ENCODE measurements at places on chromosomes 3 and 15.

DNA sequence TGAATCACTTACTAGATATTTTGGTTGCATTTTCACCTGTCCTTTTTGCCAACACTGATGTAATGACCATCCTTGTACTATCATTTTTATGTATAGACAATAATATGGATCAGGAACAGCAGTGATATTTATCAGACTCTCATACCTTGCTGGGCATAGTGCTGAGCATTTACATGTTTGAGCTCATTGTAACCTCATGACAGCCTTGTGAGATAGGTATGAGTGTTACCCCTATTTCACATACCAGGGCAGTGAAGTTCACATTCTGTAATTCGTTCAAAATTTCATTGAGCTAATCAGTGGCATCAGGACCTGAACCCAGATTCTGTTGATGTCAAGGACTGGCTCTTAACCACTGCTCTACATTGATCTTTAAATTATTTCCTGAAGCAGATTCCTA lies 221.5 kb upstream of the TBL1XR1 start:
- DNase-seq, result no peak

DNA sequence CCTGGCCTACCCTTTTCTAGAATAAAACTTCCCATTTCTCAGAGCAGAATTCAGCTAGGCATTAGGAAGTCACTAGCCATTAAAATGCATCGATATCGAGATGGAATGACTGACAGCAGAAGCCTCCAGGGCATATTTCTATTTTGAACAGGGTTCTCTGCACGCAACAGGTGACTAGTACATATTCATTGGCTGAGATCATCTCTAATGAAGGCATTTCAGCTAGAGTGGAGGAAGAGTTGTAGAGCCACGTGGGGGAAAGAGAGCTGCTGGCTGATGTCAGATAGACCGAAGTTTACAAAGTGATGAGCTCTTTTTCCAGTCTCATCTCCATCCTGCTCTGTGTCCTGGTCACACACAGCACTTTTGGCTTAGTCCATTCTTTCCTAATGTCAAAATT lies 7.5 kb downstream of the TMEM40 start:
- DNase-seq, result no peak

DNA sequence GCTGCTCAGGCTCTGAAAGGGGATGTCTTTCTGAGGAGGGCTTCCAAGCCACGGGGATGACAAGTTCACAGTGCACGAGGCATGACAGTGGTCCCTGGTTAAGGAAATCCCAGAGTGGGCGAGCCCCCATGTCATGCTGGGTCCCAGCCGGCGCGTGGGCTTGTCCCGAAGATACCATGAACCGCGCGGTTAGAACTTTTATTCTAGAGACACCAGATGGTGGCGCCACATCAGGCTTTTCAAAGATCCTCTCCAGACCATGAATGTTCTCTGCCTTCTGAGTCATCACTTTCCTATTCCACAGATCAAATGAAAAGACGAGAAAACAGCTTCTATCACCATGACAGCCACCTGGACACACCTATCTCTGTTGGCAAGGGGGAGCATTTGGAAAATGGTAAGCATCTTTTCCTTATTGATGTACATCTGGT lies 227.8 kb upstream of the LYSMD4 start:
- peak; percentile 15 for DNase-seq

GRCh38 chr3:146160321-146160963 lies 542 bp downstream of the PLOD2 start:
- no peak for DNase-seq

DNA sequence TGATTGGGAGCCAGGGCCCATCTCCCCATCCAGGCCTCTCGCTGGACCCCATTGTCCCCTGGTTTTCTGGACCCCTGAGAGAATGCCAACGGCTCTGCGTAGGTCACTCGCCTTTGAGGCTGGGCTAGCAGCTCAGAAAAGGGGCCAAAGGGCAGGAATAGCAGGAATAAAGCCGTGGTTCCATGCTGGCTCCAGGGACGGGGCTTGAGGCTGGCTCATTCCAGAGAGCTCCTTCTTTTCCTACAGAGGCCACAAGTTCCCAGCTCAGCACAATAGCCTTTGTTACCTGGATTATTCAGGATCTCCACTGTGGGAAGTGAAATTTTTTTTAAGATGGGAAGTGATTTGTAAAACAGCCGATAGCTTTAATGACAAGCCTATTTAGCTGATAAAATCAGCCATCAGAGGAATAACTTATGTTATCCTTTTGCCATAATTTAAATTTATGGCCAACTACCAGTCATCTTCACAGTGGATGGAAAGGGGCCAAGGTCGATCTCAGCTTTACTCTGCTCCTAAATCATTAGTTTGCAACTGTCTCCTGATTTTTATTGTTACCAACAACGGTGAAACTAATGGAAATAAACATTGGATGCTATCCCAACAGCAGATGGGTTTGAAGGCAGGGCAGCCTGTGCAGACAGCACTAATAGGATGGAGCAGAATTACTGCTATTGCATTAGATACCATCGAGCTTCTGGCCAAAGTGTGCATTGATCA lies 124.3 kb downstream of the TMEM266 start:
- DNase-seq, result no peak

DNA sequence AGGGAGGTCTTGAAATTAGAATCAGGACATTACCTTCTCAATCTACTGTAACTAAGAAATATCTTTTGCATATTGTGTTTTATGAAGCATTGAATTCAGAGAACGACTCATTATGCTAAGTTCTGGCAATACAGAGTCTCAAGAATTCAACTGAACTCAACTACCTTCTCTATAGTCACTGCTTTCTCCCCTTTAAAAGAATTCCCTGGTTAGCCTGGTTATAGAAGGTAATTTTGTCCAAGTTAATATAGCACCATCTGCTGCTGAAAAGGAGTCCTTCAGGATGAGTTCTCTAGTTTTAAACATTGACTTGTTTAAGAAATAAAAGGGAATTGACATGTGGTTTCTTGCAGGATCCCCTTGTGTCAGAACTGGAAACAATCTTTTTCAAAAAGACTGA lies 60.2 kb downstream of the IL16 start:
- DNase-seq, result no peak

DNA sequence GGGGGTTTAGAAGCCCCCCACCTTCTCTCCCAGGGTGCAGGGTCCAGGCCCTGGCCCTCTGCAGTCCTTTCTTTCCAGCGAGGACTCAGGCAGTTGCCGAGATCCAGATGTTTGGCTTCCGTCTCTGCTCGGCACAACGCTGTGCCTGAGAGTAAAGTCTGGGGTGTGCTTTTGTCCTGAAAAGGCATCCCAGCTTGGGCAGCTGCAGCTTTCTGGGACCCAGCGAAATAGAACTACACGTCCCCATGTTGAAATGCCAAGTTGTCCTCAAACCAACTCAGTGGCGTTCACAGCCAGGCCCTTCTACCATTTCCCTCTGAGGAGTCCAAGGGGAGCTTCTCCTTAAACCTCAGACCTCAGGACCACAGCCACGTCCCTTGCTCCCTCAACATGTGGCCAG lies 23.1 kb downstream of the FGD5 start:
- no peak for DNase-seq

- no peak for DNase-seq
These were observed 54.3 kb upstream of the SLC24A5 start for GRCh38 chr15:48066456-48066855.

DNA sequence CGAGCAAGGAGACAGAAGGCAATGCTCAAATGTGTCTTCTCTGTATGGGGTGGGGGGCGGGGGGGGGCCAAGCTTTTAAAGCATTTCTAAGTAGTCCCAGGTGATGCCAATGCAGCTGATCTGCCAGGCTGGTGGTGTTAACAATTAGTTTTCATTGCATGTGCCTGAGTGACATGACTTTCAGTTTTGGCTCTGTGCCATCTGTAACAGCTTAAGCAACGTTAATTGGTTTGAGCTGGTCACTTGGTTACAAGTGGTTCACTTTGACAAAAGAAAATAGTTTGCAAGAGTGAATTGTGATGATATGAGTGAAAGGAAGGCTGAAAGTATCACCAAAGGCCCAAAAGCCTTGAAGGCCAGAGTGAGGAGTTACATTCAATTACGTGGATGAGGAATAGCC lies 26.4 kb upstream of the LRIG1 start:
- no peak for DNase-seq

DNA sequence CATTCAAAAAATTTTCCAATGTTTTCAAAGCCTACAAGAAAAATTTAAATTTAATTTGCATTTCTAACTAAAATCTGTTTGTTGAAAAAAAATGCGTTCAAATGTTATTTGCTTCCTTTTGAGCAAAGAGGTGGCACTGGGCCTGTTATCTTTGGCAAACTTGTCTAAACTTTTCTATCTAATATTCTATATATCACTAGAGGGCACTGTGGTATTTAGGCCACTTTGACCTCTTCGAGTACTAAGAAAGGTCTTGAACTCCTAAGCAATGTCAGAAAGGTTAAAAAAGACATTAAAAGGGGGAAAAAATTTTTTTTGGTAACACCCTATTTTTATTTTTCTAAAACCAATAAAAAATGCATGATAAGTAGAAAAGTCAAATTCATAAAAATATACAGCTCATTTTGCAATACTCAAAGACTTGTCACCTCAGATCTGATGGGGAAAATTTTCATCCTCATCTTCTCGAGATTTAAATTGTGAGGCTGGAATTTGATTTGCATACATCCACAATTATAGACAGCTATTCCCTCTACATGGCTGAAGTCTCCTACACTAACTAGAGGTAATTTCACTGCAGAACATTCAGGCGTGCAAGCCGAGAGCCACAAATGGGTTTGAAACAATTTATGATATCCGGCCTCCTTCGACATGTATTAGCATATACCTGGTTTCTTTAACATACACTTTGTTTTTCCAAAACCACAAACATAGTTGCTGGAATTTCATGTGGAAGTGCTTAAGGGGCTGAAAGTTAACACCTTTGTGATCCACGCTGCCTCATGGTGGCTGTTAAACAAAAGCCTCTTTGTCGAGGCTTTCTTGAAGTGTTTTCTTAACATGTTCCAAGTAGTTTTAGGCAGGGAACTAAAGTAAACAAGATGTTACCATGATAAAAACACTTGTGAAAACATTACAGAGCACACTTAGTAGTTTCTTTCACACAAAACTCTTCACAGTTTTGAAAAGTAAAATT lies 576.4 kb downstream of the FOXP1 start:
- no peak for DNase-seq

- DNase-seq, result no peak
These were observed 54.4 kb upstream of the THUMPD3 start for GRCh38 chr3:9308298-9308990.

DNA sequence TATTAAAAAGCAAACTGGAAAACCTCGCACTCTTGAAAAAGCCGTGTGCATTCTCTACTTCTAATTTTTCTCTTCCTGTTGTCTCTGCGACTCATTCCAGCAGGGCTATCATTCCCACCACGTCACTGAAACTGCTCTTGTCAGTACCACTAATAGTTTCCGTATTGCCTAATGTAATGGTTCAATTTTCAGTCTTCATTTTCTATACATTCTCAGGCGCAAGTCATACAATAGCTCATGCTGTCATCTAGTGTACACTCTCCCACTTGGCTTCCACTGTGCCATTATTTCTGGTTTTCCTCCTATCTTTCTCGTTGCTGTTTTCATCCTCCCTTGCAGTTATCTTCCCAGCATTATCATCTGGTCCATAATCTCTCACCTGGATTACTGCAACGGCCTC lies 160.2 kb downstream of the SPATA16 start:
- no peak for DNase-seq

DNA sequence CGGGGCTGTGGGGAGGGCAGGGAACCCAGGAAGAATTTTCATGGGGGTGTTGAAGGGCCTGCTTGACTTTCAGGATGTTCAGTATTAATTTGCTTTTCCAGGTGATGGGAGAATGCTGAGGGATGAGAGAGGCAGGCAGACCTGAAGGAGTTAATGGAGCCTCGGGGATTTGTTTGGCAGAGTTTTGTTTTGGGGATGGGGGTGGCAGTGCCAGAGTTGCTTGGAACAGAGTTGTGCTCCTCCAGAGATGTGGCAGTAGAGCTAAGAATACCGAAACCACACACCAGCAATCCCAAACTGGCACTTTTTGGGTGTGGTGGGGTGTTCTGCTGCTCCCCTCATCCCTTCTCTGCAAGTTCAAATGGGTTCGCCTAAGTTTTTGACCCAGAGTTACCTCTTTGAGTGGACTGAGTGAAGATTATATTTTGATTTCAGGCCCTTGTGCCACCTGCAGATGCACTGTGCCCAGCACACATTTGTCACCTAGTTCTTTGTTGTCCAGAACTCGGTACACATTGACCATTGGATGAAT lies 1.6 kb downstream of the BOC start:
- DNase-seq, result no peak

DNA sequence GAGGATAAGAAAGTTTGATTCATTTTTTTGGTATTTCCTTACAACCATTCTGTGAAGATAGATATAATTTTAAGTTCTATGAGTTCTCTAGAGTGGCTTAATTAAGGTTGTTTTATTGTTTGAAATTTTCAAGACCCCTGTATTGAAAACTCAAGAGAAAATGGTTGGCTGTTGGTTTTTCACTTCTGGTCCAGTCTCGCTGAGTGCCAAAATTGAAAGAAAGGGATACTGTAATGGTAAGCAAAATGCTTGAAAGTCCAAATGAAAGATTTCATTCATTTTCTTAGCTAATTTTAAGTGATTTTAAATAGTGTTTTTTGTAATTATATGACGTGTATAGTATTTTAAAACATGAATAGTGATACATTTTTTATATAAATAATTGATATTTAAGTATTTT lies 7.4 kb downstream of the ARRDC4 start:
- no peak for DNase-seq

- DNase-seq, result no peak
These were observed 395.8 kb downstream of the MAGI1 start for GRCh38 chr3:65642883-65643282.

DNA sequence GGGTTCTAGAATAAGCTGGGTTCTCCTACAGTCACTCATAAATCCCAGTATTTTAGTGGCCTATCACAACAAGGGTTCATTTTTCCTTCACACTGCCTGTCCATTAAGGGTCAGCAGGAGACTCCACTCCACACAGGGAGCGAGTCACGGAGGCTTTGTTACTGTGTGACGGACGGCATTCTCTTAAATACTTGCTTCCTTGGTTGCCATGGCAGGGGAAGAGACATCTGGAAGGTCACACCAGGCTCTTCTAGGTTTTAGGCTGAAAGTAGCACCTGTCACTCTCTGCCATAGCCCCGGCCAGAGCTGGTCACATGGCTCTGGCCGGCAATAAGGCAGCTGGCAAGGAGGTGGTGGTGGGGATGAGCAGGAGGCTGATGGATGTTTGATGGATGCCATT lies 89.4 kb upstream of the ANKRD34C start:
- DNase-seq, result no peak

GRCh38 chr15:46901001-46901400 lies 816.3 kb upstream of the SEMA6D start:
- no peak for DNase-seq

GRCh38 chr15:48063411-48063985 lies 57.3 kb upstream of the SLC24A5 start:
- no peak for DNase-seq

GRCh38 chr15:74193299-74193718 lies 9.3 kb downstream of the STRA6 start:
- no peak for DNase-seq

DNA sequence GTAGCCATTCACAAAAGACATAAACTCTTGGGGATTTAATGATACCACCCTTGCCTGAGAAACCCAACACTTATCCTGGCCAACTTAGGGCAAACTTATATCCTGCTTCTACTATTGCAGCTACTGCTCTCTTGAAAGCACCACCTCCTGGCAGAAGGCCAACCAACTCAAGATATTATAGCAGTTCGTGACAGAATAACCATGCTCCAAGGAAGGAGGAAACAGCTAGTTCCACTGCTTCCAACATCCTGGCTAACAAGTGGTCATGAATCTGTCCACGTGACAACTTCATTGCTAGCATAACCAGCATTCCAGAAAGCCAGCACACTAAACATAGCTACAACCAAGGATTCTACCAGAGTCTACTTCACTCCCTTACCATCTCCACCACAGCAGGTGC lies 1037.5 kb downstream of the TBL1XR1 start:
- DNase-seq, result no peak

- DNase-seq, result no peak
These were observed 186.9 kb downstream of the ARRDC4 start for GRCh38 chr15:98147415-98147814.
